ENCODE measurements at places on chromosomes 6 and 20. TPM values are rescaled to one million over a fixed set of nuclear protein-coding genes. Genes with fewer than 3 reads are reported as not detected.

Gene RHAG
- not detected for total RNA-seq

Gene C6orf52
- total RNA-seq, result 3.9 TPM

Gene STMND1
- not detected for total RNA-seq

Gene THBS2
- 441 TPM for total RNA-seq

Gene OOEP
- total RNA-seq, result not detected

Gene GSTA4
- 45.8 TPM for total RNA-seq

Gene PRL
- not detected for total RNA-seq

Gene NOP56
- 87.4 TPM for total RNA-seq

Gene LTA
- not detected for total RNA-seq

Gene RAET1L
- total RNA-seq, result not detected

Gene HLA-DRB1
- total RNA-seq, result not detected

Gene TUBB1
- total RNA-seq, result not detected

Gene CDC5L
- 16.8 TPM for total RNA-seq

Gene CTCFL
- total RNA-seq, result not detected

Gene UBD
- total RNA-seq, result 0.13 TPM

Gene FAM209B
- total RNA-seq, result not detected

Gene ADGRG6
- 13.4 TPM for total RNA-seq

Gene SAPCD1
- total RNA-seq, result not detected

Gene ZBTB46
- 3.7 TPM for total RNA-seq

Gene RBPJL
- total RNA-seq, result not detected

Gene CGAS
- total RNA-seq, result 7.1 TPM

Gene DSN1
- 17.8 TPM for total RNA-seq

Gene CRISP3
- total RNA-seq, result not detected

Gene IPCEF1
- not detected for total RNA-seq

Gene PRKN
- 3.8 TPM for total RNA-seq

Gene FOXS1
- total RNA-seq, result 1.7 TPM

All from epithelial cell of alveolus of lung (primary cell).